ENCODE measurements at places on chromosomes 11 and 22. TPM values are rescaled to one million over a fixed set of nuclear protein-coding genes. Genes with fewer than 3 reads are reported as not detected.

Gene ISX
- not detected for total RNA-seq

Gene METTL15
- 11.0 TPM for total RNA-seq

Gene CABP7
- not detected for total RNA-seq

Gene ALDH3B1
- total RNA-seq: 3.3 TPM

Gene IL17REL
- not detected for total RNA-seq

Gene MMP1
- not detected for total RNA-seq

Gene HBG1
- total RNA-seq: not detected

Gene C22orf42
- total RNA-seq: not detected

Gene NPAS4
- total RNA-seq: not detected

Gene OR52H1
- 0.14 TPM for total RNA-seq

Gene C11orf97
- not detected for total RNA-seq

Gene CSNK2A3
- 0.92 TPM for total RNA-seq

- no peaks in the 10 kb centered on the region for H3K27me3 ChIP-seq
- H3K27ac ChIP-seq: no peak overlapping the region
- H3K4me1 ChIP-seq: no peaks in the 10 kb centered on the region
- peak; percentile 68 for DNase-seq
Observed at GRCh38 chr11:33885338-33886005, 6.4 kb downstream of the LMO2 start.

DNA sequence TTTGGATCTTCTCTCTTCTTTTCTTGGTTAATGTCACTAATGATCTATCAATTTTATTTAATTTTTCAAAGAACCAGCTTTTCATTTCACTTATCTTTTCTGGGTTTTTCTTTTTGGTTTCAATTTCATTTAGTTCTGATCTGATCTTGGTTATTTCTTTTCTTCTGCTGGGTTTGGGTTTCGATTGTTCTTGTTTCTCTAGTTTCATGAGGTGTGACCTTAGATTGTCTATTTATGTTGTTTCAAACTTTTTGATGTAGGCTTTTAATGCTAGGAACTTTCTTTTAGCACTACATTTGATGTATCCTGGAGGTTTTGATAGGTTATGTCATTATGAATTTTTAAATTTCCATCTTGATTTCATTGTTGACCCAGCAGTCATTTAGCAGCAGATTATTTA is 142.3 kb downstream of the C11orf87 start:
- no peaks in the 10 kb centered on the region for H3K4me1 ChIP-seq
- no peaks in the 10 kb centered on the region for H3K36me3 ChIP-seq
- no peak overlapping the region for H3K4me3 ChIP-seq
- no peaks in the 10 kb centered on the region for H3K27me3 ChIP-seq
- no peak for DNase-seq
- no peak overlapping the region for H3K27ac ChIP-seq

DNA sequence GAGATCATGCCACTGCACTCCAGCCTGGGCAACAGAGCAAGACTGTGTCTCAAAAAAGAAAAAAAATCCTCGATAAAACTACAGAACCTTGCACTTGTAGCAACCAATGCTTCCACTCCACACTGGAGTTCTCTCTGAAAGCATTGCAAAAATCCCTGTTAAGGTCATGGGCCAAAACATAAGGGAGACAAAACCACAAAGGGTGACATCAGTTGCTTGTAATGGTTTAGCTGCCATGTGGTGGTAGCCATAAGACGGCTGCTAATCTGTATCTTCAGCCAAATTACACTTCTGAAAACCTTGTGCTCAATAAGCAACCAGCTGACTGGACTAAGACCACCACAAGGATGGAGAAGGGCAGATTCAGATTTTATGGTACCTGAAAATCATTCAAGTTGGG is 20.6 kb upstream of the TPH1 start:
- H3K4me1 ChIP-seq: peaks cover 16% of the 10 kb centered on the region
- H3K36me3 ChIP-seq: no peaks in the 10 kb centered on the region

DNA sequence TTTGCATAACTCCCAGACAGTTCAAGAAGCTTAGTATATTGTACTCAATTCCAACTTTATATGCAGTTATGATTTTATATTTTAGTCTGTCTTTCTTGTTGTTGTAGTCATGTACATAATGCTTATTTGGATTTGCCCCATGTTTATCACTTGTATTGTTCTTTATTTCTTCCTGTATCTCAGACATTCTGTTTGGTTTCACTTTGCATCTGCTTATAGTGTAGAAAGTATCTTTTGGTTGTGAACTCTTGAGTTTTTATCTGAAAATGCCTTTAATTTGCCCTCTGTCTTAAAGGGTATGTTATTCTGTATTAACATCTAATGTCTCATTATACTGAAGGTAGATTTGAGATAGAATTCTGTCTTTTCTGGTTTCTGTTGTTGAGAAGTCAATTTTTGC is 275.4 kb downstream of the DYNC2H1 start:
- H3K27me3 ChIP-seq: no peaks in the 10 kb centered on the region
- no peaks in the 10 kb centered on the region for H3K36me3 ChIP-seq
- DNase-seq: no peak
- no peaks in the 10 kb centered on the region for H3K4me1 ChIP-seq
- no peak overlapping the region for H3K27ac ChIP-seq
- H3K4me3 ChIP-seq: no peak overlapping the region

DNA sequence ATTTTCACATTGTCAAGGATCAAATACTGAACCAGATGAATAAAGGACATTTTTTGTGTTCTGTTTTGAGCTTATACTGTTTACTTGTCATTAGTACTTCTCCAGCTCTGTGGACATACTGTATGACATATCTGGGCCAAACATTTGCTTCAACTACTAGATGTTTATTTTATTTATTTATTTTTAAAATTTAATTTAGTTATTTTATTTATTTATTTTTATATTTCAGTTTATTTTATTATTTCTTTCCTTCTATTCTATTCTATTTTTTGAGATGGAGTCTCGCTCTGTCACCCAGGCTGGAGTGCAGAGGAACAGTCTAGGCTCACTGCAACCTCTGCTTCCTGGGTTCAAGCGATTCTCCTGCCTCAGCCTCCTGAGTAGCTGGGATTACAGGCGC is 37.0 kb downstream of the HORMAD2 start:
- H3K36me3 ChIP-seq: no peaks in the 10 kb centered on the region
- no peak for DNase-seq
- H3K4me3 ChIP-seq: no peak overlapping the region
- no peak overlapping the region for H3K27ac ChIP-seq
- no peaks in the 10 kb centered on the region for H3K27me3 ChIP-seq

DNA sequence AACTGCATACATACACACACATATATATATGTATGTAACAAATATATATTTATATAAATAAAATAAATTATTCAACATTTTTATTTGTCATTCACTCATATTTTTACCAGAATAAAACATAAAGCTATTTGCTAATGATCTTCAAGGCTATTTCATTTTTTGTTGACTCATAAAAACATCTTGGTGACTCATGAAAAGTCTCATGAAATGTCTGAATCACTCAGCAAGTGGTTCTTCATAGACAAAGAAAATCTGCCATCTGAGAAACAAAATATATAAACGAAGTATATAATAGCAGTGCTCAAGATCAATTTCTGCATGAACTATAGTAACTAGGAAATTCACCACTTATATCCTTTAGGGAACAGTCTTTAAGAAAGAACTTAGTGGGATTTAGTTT is 764.8 kb upstream of the FAT3 start:
- DNase-seq: no peak
- H3K27ac ChIP-seq: no peak overlapping the region

GRCh38 chr11:78031629-78032028 is 8.6 kb upstream of the KCTD14 start:
- H3K27ac ChIP-seq: no peak overlapping the region
- DNase-seq: no peak
- H3K27me3 ChIP-seq: no peaks in the 10 kb centered on the region
- H3K36me3 ChIP-seq: no peaks in the 10 kb centered on the region
- no peak overlapping the region for H3K4me3 ChIP-seq

DNA sequence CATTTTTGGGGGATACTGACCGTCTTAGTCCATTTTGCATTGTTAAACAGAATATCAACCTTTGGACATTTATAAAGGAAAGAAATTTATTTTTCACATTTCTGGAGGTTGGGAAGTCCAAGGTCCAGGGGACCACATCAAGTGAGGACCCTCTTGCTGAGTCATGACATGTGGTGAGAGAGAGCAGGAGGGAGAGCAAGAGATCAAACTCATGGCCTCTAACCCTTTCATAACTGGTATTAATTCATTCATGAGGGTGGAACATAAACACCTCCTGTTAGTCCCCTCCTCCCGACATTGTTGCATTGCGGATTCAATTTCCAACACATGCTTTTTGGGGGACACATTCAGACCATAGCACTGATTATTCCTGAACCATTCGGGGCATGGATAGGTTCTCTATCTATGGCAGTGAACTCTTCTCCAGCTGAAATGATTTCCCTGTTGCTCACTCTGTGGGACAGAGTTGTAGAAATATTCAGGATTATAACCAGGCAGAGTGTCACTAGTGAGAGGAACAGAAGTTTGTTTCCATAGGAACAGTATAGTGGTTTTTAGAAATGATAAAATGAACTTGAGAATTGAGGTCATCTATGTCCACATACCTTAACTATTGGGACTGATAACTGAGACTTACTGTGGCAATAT is 88.2 kb upstream of the OR9Q1 start:
- H3K27me3 ChIP-seq: no peaks in the 10 kb centered on the region
- no peak for DNase-seq
- no peaks in the 10 kb centered on the region for H3K36me3 ChIP-seq
- H3K4me1 ChIP-seq: no peaks in the 10 kb centered on the region
- H3K27ac ChIP-seq: no peak overlapping the region

GRCh38 chr11:132358573-132358953 is 988.1 kb downstream of the NTM start:
- H3K4me3 ChIP-seq: no peak overlapping the region
- H3K4me1 ChIP-seq: no peaks in the 10 kb centered on the region
- H3K27ac ChIP-seq: no peak overlapping the region
- DNase-seq: no peak

GRCh38 chr11:113201054-113201818 is 113.1 kb upstream of the TTC12 start:
- H3K4me1 ChIP-seq: no peaks in the 10 kb centered on the region
- no peak for DNase-seq
- H3K36me3 ChIP-seq: no peaks in the 10 kb centered on the region
- no peak overlapping the region for H3K4me3 ChIP-seq
- H3K27ac ChIP-seq: no peak overlapping the region

DNA sequence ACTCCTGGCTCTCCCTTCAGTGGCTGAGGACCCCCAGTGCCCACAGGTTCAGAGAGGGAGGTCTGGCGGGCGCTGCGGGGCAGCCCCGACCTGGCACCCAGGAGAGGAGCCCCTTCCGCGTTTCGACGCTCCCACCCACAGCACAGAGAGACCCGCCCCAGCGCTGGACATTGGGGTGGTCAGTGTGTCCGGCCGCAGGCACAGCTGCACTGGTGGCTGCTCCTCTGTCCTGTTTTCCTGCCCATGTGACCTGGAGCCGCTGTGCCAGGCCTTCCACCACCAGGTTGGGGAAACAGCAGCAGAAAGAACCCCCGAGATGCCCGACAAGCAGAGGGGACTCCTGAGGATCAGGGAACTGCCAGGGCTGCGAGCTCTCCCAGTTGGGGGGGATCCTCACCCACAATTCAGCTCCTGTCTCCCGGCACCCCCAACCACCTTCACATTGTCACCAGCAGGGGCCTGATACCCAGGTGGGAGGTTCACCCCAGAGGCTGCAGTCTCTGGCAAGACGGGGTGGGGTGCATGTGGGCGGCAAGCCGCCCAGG is 13.6 kb downstream of the KRTAP5-5 start:
- no peak overlapping the region for H3K27ac ChIP-seq
- H3K4me1 ChIP-seq: no peaks in the 10 kb centered on the region
- no peak overlapping the region for H3K4me3 ChIP-seq
- no peaks in the 10 kb centered on the region for H3K27me3 ChIP-seq

DNA sequence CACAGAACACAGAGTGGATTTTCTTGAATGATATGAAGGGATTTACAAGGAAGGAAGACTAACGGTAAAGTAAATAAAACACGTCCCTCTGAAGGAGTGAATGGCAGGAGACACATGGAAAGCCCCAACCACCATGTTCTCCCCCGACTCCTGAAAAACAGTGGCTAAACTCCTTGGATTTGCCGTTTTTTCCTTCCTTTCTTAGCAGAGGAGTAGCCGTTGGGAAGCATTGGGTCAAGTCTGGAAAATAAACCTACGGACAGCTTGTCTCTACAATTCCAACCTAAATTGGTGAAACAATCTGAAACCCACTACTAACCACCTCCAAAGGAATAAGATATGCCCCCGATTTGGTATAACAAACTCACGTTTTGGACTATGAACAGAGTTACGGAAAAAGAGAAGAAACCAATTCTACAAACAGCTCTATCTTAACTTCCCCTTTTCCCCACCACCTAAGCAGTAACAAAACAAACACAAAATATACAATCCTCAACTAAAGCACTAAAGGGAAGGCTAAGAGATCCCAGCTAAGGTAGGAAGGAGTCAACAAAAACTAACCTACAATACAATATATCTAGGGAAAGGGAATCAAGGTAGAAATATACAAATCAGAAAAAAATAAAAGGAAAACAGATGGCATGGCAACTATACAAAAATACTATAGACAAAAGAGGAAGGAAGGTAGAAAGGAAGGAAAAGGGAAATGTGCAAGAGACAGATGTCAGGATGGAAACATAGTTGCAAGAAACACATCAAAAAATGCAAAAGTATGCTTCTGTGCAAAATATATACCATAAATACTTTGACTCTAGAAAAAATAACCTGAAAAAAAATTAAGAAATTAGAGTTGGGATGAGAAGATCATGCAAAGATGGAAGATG is 43.8 kb upstream of the LYVE1 start:
- H3K27ac ChIP-seq: peak overlapping the region; percentile 31
- no peaks in the 10 kb centered on the region for H3K4me1 ChIP-seq
- no peak for DNase-seq

- H3K4me1 ChIP-seq: peaks cover 7% of the 10 kb centered on the region
- H3K27ac ChIP-seq: no peak overlapping the region
- DNase-seq: no peak
- no peak overlapping the region for H3K4me3 ChIP-seq
- H3K36me3 ChIP-seq: no peaks in the 10 kb centered on the region
Observed at GRCh38 chr11:100712583-100712982, 25.5 kb downstream of the ARHGAP42 start.

DNA sequence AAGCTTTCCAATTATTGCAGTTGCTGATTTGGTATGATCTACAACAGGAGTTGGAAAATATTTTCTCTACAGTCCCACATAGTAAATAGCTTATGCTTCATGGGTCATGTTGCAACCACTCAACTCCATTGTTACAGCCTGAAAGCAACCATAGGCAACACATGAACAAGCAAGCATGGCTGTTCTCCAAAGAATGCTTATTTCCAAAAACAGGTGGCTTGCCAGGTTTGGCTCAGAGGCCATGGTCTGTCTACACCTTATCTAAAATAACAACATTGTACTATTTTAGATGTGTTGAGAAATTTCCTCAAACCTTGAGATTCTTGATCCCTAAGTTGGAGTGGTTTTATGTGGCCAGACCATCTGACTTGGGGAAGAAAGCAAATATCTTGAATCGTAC is 153.9 kb upstream of the MPPED2 start:
- H3K4me1 ChIP-seq: no peaks in the 10 kb centered on the region
- no peaks in the 10 kb centered on the region for H3K27me3 ChIP-seq
- no peaks in the 10 kb centered on the region for H3K36me3 ChIP-seq
- no peak overlapping the region for H3K4me3 ChIP-seq

GRCh38 chr22:38104084-38104483 is 6.4 kb downstream of the BAIAP2L2 start:
- H3K4me3 ChIP-seq: no peak overlapping the region
- no peak for DNase-seq
- no peaks in the 10 kb centered on the region for H3K36me3 ChIP-seq
- H3K4me1 ChIP-seq: peaks cover 14% of the 10 kb centered on the region

GRCh38 chr22:43260331-43261231 is 73.6 kb upstream of the TTLL12 start:
- H3K27me3 ChIP-seq: no peaks in the 10 kb centered on the region
- no peak overlapping the region for H3K4me3 ChIP-seq
- no peak overlapping the region for H3K27ac ChIP-seq
- H3K4me1 ChIP-seq: peaks cover 22% of the 10 kb centered on the region
